ENCODE measurements at places on chromosomes 1 and 21.

DNA sequence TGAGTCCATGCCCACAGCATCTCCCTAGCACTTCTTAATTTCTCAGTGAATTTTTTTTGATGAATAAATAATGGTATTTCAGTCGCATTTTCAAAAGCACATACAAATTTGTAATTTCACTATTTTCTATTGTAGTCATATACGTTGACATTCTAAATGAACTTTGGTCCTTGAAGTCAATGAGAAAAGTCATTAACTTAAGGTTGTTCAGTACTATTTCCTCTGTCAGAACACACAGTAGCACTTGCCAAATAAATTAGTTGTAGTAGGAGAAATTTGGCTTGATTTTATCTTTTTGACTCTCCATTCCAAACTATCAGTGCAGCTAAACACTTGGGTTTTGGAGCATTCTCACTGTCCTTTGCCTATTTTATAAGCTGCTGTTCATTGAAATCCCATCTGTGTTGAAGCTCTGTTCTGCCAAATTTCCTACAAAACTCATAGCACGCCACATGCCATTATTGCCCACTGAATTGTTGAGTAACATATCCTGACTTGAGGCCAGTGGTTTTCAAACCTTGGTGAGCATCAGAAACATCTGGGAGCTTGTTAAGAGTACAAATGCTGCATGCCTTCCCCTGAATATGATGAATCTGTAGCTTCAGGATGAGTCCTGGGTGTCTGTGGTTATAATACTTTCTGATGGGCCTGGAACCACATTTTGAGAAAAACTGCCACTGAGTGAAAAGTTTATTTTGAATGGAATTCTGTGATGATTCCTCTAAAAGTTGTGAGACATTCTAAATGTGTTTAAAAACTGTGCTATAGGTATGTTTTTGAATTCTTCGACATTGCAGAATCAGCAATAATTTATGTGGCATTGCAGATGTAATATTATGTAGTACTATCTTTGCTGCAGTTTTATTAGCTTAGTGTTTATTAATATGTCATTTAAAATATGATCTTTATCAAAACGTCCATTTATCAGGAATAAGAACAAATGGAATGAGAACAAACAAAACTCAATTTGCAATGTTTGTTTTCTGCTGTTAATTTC, 78.9 kb downstream of the DNM3 start:
- DNase-seq: no peak

- no peak for DNase-seq
Measured at GRCh38 chr1:185314411-185314810, 2.6 kb downstream of the IVNS1ABP start.

GRCh38 chr1:175211656-175212055, 19.1 kb upstream of the KIAA0040 start:
- no peak for DNase-seq

DNA sequence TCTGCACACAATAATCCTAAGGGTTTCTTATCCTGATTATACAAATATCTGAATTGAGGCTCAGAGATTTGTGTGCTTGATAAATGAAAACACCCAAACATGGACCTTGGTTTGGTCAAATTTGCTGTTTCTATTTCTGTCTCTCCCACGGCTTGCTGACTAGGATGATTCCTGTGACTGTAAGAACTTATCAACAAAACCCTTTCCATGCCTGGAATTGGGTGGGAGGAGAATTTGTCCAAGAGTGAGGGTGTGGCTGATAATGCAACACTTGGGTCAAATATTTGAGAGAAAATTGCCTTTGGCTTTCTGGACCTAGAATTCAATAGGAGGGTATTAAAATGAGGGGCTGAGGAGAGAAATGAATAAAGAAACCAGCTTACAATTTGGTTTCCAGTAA, 48.0 kb downstream of the RHBG start:
- no peak for DNase-seq

GRCh38 chr21:31725202-31725839, 6.6 kb downstream of the SCAF4 start:
- no peak for DNase-seq

DNA sequence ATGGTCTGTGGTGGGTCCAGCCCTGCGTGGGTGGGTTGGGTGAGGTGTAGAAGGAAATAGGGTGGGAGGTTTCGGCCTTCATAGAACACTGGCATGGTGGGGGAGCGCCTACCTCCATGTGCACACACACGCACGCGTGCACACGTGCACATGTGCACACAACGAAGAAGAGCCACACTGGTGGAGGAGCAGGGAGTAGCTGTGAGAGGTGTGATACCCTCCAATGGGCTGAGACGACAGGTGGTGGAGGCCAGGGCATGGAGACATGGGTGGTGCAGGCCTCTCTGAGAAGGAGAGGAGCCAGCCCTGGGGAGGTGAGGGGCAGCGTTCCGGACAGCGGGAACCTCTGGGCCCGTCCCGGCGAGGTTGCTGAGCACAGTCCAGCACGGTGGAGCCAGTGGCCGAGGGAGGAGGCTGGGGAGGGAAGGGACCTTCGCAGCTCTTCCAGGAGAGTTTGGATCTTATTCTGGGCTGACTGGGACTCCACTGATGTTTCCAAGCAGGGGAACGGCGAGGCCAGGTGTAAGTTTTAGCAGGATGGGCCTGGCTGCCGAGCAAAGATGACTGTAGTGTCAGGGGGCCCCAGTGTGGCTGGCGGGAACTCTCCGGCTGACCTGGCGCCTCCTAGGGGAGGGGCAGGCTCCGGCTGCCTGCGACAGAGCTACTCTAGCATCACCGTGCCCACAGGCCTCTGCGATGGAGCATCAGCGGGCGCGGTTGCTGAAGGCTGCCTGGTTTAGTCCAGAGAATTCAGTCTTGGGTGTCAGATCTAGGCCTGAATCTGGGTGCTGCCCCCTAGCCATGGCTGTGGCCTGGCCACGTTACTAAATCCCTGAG, 107.2 kb downstream of the ARHGEF10L start:
- DNase-seq: no peak

DNA sequence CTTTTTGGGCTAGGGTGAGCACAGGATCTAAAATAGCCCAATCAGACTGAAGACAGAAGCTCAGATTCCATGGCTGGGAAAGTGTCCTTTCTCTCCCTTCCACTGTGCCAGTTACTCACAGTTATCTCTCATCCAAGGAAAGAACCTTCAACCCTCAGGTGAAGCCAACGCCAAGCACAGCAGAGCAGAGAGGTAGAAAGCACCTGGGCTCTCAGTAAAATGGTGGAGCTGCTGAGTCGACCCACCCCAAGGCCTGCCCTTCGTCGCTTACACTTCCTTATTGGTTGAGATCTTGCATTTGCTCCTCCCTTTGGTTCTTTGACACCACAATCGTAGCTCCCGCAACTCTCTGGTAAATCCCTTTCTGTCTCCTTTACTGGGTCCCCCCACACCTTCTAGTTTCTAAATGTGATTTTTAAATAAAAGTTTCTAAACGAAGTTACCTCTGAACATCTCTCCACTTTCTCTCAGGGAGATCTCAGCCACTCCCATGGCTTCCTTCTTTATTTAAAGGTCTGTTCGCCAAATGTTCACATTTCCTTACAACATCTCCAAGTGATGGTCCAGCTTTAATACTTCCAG, 27.5 kb upstream of the SLC30A1 start:
- DNase-seq: peak; percentile 86
